Neural crest cell (in vitro differentiated cells): ENCODE measurements at places on chromosomes 12 and 14.

GRCh38 chr12:54590978-54591591 lies 2.6 kb upstream of the PPP1R1A start:
- DNase-seq: no peak

- DNase-seq: no peak
Observed at GRCh38 chr14:76940021-76940760, 88.3 kb downstream of the IRF2BPL start.

DNA sequence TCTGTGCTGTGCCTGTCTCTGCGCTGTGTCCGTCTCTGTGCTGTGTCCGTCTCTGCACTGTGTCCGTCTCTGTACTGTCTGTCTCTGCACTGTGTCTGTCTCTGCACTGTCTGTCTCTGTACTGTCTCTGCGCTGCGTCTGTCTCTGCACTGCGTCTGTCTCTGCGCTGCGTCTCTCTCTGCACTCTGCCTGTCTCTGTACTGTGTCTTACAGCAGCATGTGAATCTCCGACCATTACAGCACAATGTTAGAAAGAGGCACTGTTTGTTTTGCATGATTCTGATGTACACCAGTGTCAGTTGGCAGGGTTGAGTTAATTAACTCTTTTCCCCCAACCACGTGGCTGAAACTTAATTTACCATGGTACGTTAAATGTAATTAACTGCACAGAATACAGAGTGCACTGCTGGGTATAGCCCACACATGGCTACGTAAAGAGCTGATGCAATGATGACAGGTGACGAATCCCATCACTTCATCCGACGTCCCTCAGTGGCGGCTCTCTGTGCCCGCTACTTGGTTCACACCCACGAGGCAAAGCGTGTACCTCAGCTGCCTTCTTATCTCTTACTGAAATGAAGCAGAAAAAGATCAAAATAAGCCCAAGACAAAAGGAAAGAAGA lies 127.7 kb upstream of the SFSWAP start:
- DNase-seq: no peak

GRCh38 chr14:53529519-53529918 lies 376.4 kb upstream of the DDHD1 start:
- DNase-seq: no peak

GRCh38 chr14:78534141-78534540 lies 364.0 kb downstream of the NRXN3 start:
- no peak for DNase-seq

DNA sequence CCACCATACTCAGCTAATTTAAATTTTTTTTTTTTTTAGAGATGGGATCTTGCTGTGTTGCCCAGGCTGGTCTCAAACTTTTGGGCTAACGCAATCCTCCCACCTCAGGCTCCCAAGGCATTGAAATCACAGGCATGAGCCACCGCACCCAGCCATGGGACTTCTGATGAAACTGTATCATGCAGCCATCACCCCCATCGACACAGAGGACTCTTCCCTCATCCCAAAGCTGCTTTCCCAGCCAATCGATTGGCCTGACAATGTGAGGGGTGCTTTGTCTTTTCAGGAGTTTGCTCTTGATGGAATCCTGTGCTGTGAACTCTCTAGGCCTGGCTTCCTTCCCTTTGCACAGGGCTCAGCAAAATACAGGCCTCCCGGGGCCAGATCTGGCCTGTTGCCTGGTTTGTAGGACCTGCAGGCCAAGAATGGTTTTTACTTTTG lies 59.6 kb upstream of the NCOR2 start:
- DNase-seq: no peak

- DNase-seq: no peak
Observed at GRCh38 chr14:36658123-36659009, 3.3 kb upstream of the PAX9 start.

- DNase-seq: no peak
Observed at GRCh38 chr12:7197841-7198240, 8.4 kb downstream of the PEX5 start.

DNA sequence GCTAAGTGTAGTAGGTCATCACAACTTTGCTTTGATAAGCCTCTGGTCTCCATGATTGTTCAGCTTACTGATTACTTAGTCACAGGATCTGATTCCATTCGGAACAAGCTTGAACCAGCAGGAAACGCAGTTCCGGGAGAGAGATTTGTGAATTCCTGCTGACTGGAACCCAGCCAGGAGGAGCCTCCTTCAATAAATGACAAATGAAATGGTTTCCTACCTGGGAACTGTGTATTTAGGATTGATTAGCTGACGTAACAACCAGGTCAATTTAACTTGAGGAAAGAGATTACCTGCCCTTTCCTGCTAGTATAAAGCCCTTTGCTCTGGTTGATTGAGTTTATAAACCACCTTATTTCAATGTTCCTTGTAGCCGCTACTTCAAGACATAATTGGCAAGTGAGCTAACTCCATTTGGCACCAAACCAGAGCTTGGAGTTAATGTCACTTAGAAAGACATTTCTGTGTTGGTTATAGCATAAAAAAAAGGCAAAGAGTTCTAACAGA lies 35.1 kb upstream of the KCNH3 start:
- no peak for DNase-seq

DNA sequence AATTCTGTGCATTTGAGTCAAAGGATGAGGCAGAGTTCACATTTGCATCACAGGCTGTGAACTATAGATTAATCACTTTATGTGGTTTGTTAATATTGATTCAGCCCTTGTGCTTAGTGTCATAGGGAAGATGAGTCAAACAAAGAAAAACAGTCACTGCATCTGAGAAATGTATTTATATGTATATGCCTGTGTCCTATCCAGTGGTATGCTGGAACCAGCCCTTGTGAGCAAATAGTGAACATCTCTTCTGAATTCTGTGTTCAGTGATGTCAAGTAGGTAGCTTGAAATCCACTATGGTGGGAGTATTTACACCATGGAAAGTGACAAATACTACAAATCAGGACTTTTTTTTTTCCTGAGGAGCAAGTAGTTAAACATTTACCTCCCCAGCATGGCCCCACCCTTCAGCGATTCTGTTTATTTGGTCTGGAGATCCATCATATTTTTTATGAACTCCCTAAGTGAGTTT lies 128.5 kb downstream of the HMGA2 start:
- DNase-seq: no peak

- no peak for DNase-seq
Observed at GRCh38 chr12:46108721-46109120, 118.3 kb upstream of the SCAF11 start.

GRCh38 chr12:113469949-113470743 lies 1.5 kb downstream of the LHX5 start:
- DNase-seq: no peak

DNA sequence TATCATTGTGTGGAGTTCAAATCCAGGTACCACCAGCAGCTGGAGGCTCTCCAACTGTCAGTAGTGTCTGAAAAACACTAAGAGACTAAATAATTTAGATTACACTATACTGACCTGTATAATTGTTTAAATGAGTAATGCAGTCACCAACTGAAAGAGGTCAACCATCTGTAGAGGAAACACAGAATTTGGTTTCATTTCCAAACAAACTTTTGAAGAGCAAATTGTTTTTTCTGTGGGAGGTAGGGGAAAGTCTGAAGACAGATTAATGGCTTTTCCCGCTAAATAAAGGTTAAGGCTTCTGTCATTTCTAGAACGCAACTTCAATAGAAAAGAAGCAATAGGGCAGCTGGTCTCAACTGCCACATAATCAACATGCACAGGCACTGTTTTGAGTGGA lies 462.6 kb downstream of the PRKD1 start:
- DNase-seq: no peak

- no peak for DNase-seq
Observed at GRCh38 chr14:99658218-99658845, 13.4 kb downstream of the HHIPL1 start.

DNA sequence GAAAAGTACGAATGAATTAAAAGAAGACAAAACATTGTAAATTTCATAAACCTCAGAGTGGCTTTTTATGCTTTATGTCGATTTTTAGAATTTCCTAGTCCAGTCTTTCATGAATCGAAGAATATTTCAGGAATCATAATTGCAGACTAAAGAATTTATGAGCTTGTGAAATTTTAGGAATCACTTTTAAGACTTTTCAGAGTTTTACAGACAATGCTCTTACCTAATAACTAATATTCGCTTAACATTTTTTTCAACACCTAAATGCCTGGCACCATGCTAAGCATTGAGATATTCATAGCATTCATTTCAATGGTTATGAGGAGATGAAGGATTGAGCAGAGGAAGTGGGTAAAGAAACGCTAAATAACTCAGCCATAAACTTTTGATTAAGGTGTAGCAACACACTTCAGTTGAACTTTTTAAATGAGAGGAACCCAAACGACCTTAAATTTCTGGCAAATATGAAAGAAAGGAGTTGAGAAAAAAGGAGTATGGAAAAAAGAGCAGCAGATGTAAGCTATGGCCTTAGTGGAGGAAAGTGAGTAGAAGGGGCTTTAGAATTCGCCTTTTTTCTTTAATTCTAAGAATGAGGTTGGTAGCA lies 739 bp upstream of the USP44 start:
- no peak for DNase-seq

DNA sequence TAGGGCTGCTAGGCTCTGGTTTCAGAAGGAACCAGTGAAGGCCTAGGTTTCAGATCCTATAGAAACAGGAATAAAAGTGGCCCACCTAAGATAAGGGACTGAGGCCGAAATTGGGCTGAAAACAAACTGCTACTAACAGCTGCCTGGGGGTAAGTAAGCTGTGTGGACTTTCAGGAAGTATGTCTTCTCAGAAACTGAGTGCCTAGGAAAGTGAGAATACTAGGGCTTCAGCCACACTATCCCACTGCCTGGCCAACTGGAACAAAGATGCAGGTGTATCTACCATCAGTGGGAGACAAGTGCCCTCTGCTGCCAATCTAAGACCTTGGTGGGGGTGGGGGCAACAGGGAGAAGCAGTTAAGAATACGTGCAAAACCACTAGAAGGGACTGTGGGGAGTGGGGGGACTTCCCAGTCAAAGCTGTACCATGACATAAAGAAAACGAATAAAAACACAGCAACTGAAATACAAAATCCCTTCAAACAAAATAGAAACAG lies 82.5 kb downstream of the MED13L start:
- no peak for DNase-seq

DNA sequence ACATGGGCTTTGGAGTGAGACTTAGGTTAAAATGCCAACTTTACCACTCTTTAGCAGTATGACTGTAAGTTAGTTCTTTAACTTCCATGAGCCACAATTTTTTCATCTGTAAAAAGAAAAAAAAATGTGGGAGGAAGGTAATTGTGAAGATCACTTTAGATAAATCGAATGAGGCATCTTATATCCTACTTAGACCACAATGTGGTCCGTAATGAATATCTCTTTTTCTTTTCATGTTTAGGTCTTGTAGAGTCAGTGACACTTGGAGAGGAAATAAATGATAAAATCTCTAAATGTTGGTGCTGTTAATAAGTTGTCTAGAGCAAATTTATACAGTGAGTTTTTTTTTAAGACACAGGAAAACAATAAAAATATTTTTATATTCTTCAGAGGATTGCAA lies 34.3 kb downstream of the RGS6 start:
- DNase-seq: no peak

DNA sequence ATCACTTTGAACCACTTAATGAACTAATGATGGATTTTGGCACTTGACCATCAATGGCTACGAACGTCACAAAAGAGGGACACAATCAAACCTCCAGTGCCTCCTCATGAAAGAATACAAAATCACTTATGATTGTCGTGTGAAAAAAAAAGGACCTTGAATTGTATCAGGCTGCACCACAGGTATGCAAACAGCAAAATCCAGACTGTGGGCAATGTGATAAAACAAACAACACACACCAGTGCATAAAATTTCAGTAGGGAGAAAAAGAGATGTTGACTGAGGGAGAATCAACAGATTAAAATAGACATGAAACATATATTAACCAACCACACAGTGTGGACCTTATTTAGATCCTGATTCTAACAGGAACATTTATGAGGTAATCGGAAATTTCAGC lies 2.6 kb downstream of the TSPAN8 start:
- DNase-seq: no peak

- no peak for DNase-seq
Observed at GRCh38 chr14:59202031-59202430, 13.6 kb downstream of the DAAM1 start.

- no peak for DNase-seq
Observed at GRCh38 chr14:39957290-39957689, 525.1 kb upstream of the FBXO33 start.

GRCh38 chr12:57615637-57616036 lies 4.4 kb downstream of the ARHGEF25 start:
- no peak for DNase-seq

GRCh38 chr12:29858270-29858786 lies 74.6 kb upstream of the TMTC1 start:
- DNase-seq: no peak

- DNase-seq: no peak
Observed at GRCh38 chr14:90281756-90282155, 25.4 kb downstream of the PSMC1 start.

GRCh38 chr14:43853541-43853940 lies 653.5 kb downstream of the FSCB start:
- DNase-seq: no peak

- DNase-seq: no peak
Observed at GRCh38 chr12:112178796-112179195, 53.4 kb downstream of the TRAFD1 start.

DNA sequence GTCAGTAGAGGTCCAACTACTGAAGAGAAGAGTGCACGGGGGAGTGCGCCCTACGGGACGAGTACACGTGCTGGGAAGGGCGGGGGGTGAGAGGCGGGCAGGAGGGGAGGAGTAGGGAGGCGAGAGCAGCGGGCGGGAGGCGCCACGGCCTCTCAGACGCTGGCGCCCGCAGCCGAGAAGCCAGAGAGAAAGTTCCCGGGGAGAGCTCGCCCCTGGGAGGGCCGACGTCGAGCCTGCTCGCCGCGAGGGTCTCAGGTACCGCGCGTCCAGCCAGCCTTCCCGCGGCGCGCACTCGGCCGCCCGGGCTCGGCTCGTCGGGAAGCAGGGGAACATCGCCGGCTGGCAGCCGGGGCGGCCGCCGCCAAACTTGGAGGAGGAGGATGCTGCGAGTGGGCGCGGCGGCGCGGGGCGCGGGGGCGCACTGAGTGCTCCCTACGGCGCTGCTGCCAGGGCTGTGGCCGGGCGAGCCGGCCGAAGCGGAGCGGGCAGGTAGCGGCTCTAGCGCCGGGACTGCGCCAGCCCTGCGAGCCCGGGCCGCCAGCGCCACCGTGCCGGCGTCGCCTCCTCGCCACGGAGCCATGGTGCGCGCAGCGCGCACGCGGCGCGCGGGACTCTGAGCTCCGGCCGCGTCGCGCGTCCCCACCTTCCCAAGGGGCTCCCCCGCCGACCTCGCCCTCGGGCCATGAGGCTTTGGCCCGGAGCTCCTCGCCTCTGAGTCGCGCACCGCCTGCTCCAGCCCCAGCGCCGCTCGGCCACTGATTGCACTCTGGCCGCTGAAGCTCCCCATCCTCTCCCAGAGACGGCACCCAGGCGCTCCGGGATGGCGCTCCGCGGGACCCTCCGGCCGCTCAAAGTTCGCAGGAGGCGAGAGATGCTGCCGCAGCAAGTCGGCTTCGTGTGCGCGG lies at the start of gene SLC24A4:
Gene SLC24A4, plus strand, starts transcription at position 155 of the 905 bp plus-strand sequence. Its CDS starts 666 bp downstream, at position 821.
- DNase-seq: no peak

- DNase-seq: no peak
Observed at GRCh38 chr12:131828671-131829355, 620 bp downstream of the MMP17 start.
